Stimulated activated CD8-positive, alpha-beta memory T cell treated with anti-CD3 and anti-CD28 coated beads, Interleukin-12 subunit alpha, Interleukin-12 subunit beta, amount 100 ng/mL, for 4 hours (primary cell): ENCODE measurements at places on chromosomes 4 and X.

GRCh38 chr4:35342833-35343232, 901.5 kb downstream of the ARAP2 start:
- no peak for DNase-seq

GRCh38 chr4:152485726-152486276, 50.1 kb downstream of the FBXW7 start:
- no peak for DNase-seq

DNA sequence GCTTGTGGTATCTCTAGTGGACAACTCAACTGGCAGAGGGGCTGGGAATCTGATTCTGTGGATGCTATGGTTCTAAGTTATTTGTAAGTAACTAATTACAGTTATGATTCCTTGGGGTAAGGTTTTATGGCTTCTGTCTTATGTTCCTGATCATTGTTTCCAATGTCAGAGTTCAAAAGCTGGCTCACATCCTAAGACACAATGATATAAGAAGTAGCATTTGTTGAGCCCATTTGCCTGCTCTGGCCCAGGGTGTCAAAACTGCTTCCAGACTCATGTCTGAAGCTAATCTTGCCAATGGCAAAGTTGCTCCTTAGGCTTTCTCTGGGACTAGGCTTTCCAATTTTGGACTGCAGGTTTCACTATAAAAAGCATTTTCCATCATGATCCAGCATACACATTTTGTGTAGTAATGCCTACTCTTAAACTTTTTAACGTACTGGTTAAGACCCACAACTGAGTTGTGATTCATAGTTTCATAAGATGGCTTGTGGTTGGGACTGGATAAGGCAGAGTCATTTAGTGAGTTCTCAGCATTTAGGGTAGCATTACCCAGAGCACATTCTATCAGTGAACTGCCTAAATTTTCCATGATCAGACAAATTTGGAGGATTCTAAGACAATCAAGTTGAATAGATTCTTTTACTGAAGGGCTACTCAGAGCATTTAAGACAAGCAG, 50.0 kb downstream of the CCNI start:
- DNase-seq, result no peak

- no peak for DNase-seq
Observed at GRCh38 chrX:117838581-117839331, 277.9 kb downstream of the KLHL13 start.

DNA sequence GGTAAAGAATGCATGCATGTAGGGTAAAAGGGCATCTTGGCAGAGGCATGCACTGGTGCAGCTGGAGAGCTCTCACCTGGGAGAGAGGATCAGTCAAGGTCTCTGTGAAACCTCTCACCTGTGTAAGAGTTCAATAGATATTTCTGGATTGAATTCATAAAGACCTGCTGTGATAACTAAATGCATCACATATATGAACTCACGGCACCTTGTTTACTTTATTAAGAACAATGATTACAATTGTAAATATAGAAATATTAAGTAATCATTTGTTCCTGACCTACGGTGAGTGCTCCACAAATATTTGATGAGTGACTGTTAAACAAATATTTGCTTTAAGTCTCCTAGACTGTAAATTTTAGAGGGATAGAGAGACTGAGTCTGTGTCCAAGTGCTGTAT, 85.9 kb upstream of the PAQR3 start:
- DNase-seq, result no peak

- no peak for DNase-seq
Observed at GRCh38 chr4:155853189-155853588, 12.9 kb downstream of the ASIC5 start.

DNA sequence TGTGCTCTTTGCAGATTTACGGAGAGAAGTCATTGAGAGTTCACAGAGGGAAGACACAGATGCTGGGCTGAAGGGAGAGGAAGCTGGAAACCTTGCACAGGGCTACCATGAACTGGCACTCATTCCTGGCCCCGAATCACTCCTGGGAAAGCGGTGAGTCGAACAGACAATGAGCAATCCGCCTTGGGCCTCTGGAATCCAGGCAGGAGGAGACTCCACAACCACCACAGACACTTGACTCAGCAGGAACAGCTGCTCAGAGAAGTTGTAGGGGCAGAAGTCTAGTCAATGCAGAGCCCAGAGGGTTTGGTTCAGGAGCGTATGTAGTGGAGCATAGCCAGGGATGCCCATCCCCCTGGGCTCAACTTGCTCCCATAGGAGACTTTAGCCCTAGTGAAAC, 62.8 kb upstream of the GRIA3 start:
- DNase-seq, result no peak

- DNase-seq, result no peak
Observed at GRCh38 chrX:28843817-28844216, 256.6 kb downstream of the IL1RAPL1 start.
